Femur (tissue), 1 donor: ENCODE measurements at places on chromosomes 2 and 18.
A peak's percentile ranks its signal among the peaks of the same experiment; 100 is the strongest.

DNA sequence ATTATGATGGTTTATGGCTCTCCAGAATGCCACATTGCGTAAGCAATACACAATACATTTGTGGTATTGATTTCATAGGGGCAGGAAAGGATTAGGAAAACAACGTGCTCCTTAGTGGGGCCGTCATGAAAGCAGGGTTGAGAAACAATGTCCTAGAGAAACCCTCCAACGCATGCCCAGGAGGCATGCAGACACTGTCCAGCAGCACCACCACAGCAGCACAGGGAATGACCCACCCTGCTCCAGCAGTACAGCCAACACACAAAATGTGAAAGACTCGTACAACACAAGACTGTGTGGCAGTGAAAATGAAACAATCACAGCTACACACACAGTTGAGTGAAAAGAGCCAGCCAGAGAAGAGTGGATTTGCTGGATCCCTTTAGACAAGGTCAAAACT is 66.3 kb downstream of the FAM168B start:
- DNase-seq = no peak

- DNase-seq = peak; percentile 36
Measured at GRCh38 chr18:48194591-48195181, 214.5 kb downstream of the ZBTB7C start.

DNA sequence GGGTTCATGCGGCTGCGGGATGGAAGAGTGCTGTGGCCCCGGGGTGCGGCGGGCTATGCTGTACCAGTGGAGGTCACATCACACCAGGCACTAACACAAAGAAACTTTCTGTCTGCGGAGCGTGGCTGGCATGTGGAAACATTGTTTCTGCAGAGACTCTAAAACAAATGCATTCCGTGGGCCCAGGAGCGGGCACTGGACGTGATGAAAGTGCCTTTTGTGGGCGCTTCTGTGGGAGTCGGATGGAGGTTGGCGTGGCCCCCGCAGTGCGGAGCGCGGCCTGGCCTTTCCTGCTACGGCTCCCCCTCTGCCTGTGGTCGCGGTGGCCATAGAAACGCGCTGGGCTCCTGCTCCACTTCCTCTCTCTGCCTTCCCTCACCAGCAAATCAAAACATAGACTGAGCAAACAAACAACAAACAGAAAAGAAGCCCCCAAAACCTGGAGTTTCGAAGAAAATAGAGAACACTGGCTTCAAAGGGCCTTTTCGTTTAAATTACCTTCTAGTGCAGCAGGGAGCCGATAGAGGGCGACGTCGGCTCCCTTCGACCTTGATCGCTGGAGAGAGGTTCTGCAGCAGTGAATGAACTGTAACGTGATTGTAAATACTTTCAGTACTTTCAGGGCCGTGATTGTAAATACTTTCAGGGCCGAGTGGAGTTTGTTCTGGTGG is 51.4 kb downstream of the KIF5C start:
- peak; percentile 28 for DNase-seq

- no peak for DNase-seq
Measured at GRCh38 chr2:181770150-181770549, 89.8 kb upstream of the NEUROD1 start.

DNA sequence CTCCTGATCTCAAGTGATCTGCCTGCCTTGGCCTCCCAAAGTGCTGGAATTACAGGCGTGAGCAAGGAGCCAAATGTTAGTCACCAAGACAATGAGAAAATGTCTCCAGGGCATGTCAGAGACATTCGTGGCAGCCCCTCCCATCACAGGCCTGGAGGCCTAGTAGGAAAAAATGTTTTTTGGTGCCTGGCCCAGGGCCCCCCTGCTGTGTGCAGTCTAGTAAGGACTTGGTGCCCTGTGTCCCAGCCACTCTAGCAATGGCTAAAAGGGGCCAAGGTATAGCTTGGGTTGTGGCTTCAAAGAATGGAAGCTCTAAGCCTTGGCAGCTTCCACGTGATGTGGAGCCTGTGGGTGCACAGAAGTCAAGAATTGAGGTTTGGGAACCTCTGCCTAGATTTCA is 12.5 kb upstream of the TXNL4A start:
- DNase-seq = no peak

DNA sequence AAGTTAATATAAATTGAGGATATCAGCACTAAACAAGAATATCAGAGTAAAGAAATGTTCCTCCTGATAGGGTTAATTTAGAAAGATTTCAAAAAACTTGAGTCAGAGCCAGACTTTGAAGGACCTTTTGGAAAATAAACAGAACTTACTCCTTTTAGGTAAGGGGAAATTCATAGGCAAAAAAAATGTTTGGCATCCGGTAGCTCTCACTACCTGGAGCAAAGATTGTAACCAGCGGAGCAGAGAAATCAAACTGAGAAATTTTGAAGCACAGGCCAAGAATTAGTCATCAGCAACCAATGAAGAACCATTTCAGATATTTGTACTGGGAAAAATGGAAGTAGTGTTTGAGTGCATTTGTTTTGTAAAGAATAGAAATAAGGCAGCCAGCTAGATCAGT is 113.0 kb downstream of the ICA1L start:
- DNase-seq = no peak

GRCh38 chr2:3405876-3406275 is 26.4 kb downstream of the TRAPPC12 start:
- DNase-seq = no peak

- no peak for DNase-seq
Measured at GRCh38 chr2:152420363-152420762, 85.4 kb downstream of the FMNL2 start.
